ENCODE measurements at places on chromosomes 4 and X. TPM values are rescaled to one million over a fixed set of nuclear protein-coding genes. Genes with fewer than 3 reads are reported as not detected.

Gene CDX4
- not detected for total RNA-seq

Gene SCFD2
- 71.3 TPM for total RNA-seq

Gene PAGE2B
- total RNA-seq = not detected

Gene KIAA1210
- total RNA-seq = not detected

Gene NSG1
- not detected for total RNA-seq

Gene L1CAM
- total RNA-seq = 0.39 TPM

Gene POU3F4
- not detected for total RNA-seq

Gene PDS5A
- total RNA-seq = 78.6 TPM

Data from subcutaneous preadipocyte (primary cell).